ENCODE measurements at places on chromosomes 3 and 15.
A peak's percentile ranks its signal among the peaks of the same experiment; 100 is the strongest.

GRCh38 chr3:54870423-54870822, 57.4 kb downstream of the LRTM1 start:
- DNase-seq = peak; percentile 88

GRCh38 chr15:31540633-31541032, 214.0 kb downstream of the KLF13 start:
- DNase-seq = no peak

- DNase-seq = no peak
Observed at GRCh38 chr15:77376770-77377169, 43.1 kb downstream of the PEAK1 start.

GRCh38 chr3:35500641-35501350, 138.5 kb upstream of the ARPP21 start:
- no peak for DNase-seq

- DNase-seq = no peak
Observed at GRCh38 chr3:27025718-27026117, 343.5 kb downstream of the NEK10 start.

DNA sequence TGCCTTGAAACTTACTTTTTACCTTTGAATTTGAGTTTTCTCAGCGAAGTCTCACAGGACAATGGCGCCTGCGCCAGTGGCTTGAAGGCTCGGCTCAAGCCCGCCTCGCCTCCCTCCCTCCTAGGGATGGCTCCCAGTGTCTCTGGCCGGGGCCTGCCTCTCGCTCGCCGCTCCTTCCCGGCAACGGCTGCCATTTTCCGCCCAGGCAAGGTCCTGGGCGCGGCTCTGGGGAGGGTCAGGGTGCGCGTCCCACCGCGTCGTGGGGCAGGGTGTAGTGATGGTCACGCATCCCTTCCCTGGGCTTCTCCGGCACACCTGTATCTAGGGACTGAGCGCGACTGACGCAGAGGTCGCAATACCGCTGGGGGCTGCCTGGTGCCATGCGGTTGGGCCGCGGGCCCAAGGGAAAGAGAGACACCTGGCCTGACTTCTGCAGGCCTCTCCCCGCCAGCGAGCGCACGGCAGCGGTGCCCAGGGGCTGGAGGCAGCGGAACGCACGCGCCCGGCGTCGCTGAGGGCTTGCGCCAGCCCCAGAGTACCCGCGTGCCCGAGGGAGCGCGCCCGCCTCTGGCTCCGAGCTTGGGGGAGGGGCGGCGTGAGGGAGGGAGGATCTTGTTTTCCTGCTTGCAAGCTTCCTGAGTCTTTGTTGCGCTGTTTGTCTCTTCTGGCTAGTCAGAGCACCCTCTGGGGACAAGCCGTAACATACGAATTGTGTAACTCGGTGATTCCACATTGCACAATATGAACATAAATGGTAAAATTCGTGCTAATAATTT, 20.7 kb upstream of the FEM1B start:
- peak; percentile 65 for DNase-seq

GRCh38 chr3:142366434-142366833, 81.4 kb downstream of the XRN1 start:
- DNase-seq = no peak

DNA sequence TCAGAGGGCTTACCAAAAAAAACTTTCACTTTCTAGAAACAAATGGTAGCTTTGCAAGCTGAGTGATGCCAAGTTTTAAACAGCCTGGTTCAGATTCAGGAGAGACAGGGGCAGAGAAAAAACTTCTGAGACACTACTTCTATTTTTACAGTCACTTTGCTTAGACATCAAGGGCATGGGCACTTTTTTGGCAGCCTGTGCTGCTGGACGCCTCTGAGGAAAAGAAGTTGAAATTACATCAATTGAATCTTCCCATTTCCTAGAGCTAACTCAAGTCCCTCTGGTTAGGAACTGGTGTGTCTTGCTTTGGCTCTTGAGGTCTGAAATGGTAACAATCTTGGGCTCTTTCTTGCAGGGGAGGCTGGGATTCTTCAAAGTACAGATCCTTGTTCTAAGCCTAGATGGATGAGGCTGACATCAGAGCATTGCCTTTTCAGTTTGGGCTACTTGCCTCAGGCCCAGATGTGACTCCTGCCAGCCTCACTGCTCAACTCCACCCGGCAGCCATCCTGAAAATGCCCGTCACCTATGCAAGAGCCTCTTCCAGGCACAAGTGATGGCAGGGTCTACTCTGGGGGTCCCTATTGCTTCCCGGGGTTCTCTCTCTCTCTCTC, 357.5 kb downstream of the FOXP1 start:
- no peak for DNase-seq

DNA sequence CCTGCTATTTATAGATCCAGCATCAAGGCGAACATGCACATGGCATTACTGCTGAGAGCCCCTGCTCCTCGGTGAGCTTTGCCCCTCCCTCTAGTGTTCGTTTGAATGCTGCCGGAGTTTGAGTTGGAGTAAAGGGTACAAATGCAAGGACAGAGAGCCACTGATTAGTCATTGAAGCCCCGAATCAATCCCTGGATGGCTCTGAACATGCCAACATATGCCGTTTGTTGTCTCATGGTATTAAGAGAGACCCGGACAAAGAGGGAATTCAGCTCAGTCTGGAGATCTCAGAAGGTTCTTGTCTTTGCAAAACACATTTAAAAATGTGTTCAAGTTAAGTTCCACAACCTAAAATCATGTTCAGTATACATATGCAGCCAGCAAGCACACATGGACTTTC, 789.2 kb upstream of the NR2F2 start:
- no peak for DNase-seq

DNA sequence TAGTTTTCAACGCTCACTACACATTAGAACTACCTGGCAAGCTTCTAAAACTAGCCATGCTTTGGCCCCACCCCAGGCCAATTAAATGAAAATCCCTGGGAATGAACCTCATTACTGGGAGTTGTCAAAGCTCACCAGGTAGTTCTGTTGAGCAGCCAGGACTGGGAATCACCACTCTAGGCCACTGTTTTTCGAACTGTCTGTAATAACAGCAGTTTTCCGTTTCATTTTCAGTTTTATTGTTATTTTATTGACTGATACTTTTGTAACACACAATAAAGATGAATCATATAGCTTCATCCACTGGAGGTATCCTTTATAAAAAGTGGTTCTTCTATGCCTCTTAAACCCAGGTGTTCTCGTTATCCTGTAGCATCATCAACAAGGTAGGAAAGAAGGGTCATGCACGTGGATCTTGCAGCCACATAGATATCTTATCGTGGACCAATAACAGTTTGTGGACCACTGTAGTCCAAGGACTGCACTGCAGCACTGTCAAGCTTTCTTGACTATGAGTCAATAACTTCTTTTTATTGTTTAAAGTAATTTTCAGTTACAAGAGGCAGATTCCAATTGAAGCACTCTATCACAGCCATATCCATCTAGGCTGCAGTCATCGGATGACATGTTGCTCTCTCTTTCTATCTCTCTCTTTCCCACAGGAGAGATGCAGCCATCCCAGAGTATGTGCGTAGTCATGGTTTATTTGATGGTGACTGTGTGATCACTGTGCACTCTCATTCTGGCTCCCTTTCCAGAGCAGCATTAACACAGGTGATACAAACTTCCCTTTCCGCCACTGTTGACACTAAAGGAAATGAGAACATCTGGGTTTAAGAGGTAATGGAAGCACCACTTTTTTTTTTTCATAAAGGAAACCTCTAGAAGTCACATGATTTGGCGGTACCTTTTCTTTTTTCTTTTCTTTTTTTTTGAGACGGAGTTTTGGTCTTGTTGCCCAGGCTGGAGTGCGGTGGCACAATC, 39.0 kb upstream of the BLM start:
- DNase-seq = no peak

DNA sequence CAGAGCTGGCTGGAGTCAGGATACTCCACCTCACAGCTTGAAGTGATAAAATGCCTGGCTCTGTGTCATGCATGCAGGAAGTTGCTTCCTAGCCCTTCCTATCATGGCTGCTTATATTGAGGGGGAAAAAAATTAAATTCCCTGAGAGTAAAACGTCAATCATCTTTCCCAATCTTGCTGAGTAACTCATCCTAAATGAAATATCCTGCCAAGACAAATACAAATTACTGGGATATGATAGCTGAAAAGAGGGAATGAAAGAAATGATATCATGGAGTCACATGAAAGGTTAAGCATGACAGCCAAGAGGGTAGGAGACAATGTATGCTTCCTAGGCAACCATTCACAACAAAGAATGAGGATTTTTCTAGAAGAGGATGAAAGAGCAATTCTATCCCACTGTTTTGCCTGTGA, 110.6 kb downstream of the ABI3BP start:
- no peak for DNase-seq
